Left renal pelvis (tissue), 4 donors: ENCODE measurements at places on chromosomes 3 and 15. TPM values are rescaled to one million over a fixed set of nuclear protein-coding genes. Genes with fewer than 3 reads are reported as not detected.

Gene BMF
- 39.1 TPM for polyA plus RNA-seq

Gene FAM3D
- 3.0 TPM for polyA plus RNA-seq

Gene SERINC4
- not detected for polyA plus RNA-seq

Gene HDC
- 1.3 TPM for polyA plus RNA-seq

Gene NAALADL2
- polyA plus RNA-seq: 25.3 TPM

Gene CERS3
- not detected for polyA plus RNA-seq

Gene GREM1
- 0.56 TPM for polyA plus RNA-seq

Gene MITF
- 45.7 TPM for polyA plus RNA-seq

Gene RPLP1
- polyA plus RNA-seq: 1,456 TPM

Gene SLC22A14
- 0.10 TPM for polyA plus RNA-seq

Gene WDR53
- 14.7 TPM for polyA plus RNA-seq

Gene SHC4
- 4.6 TPM for polyA plus RNA-seq

Gene DHFR2
- polyA plus RNA-seq: 11.4 TPM

Gene MRPS11
- 55.9 TPM for polyA plus RNA-seq
